ENCODE measurements at places on chromosomes 16 and 17. TPM values are rescaled to one million over a fixed set of nuclear protein-coding genes. Genes with fewer than 3 reads are reported as not detected.

DNA sequence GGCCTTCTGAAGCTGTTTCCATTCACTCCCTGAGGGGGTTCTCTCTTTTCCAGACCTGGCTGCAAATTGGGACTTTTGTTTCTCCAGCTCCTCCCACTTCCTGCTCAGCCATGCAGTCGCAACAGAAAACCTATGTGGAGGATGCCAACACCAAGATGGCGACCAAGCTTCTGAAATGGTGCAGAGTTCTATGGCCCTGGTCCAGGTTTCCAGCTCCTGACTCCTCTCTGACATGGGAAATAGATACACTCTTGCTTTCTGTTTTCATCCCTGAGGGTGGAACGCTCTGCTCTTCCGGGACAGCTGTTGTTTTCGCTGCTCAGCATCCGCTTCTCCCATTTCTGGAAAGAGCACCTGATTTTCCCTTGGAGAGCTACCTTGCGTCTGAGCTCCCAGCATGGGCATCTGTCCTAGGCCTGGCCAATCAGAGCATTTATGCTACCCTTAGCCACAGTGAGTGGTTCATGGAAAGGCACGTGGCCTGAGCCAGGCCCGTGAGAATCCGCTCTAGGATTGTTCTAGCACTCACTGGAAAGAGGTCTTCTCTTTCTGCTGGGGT is 8.1 kb downstream of the GPRC5B start:
- DNase-seq, result no peak

The MKS1 gene
- total RNA-seq, result 14.1 TPM

The ENO3 gene
- total RNA-seq, result 9.7 TPM

The TMEM92 gene
- total RNA-seq, result 0.96 TPM

The HS3ST2 gene
- 0.77 TPM for total RNA-seq

DNA sequence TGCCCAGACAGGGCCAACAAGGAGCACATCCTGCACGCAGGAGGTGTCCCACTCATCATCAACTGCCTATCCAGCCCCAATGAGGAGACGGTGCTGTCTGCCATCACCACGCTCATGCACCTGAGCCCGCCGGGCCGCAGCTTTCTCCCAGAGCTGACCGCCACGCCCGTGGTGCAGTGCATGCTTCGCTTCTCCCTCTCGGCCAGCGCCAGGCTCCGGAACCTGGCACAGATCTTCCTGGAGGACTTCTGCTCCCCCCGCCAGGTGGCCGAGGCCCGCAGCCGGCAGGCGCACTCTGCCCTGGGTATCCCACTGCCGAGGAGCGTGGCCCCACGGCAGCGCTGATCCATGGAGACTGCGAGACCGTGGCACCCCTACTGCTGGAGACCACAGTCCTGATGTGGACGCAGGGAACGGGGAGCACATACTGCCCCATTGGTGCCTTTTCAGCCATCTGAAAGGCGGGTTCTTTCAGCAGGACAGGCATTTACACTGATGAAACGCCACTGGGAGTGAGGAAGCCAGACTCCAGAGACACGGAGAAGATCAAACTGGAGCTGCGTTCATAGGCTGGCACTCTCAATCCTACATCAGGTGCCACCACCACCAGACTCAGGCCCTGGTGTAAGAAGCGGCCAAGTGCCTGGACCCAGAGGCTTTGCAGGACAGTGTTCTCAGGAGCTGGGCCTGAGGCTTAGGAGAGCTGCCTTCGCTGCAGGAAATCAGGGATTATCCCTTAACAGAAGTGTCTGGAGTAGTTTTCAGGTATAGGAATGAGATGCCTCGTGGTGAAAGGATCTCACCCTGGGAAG is 2.6 kb downstream of the NT5C start:
- no peak for DNase-seq

- no peak for DNase-seq
Observed at GRCh38 chr16:67116388-67117311, 6.9 kb downstream of the PHAF1 start.

- DNase-seq, result no peak
Observed at GRCh38 chr17:81420769-81421462, 25.7 kb downstream of the BAHCC1 start.

DNA sequence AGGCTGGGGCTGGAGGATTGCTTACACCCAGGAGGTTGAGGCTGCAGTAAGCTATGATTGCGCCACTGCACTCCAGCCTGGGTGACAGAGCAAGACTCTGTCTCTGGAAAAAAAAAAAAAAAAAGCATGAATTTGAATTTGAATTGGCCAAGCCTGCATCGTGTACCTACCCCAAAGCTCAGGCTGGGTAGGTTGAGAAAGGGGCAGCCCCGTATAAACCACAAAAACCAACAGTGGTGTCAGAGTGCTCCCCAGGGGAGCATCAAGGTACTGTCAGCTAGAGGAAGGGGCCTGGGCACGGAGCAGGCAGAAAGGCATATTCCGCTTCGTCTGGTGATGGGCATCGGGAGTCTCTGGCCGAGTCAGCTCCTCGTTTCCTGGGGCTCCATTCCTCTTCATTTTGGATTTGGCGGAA is 40.9 kb downstream of the RAP1GAP2 start:
- DNase-seq, result no peak
